ENCODE measurements at places on chromosomes 5 and 9. TPM values are rescaled to one million over a fixed set of nuclear protein-coding genes. Genes with fewer than 3 reads are reported as not detected.

SLC6A3 gene
- total RNA-seq: 0.04 TPM

KCNN2 gene
- 19.6 TPM for total RNA-seq

ZNF367 gene
- 4.4 TPM for total RNA-seq

BAAT gene
- 0.07 TPM for total RNA-seq

SLC27A6 gene
- total RNA-seq: 28.4 TPM

PDE8B gene
- 4.8 TPM for total RNA-seq

SPINK9 gene
- not detected for total RNA-seq

ASPN gene
- total RNA-seq: 0.86 TPM

GPX3 gene
- 2.4 TPM for total RNA-seq

SPATA31C1 gene
- total RNA-seq: 0.29 TPM

C1QTNF3 gene
- total RNA-seq: 9.8 TPM

HTR4 gene
- 0.27 TPM for total RNA-seq

DNA sequence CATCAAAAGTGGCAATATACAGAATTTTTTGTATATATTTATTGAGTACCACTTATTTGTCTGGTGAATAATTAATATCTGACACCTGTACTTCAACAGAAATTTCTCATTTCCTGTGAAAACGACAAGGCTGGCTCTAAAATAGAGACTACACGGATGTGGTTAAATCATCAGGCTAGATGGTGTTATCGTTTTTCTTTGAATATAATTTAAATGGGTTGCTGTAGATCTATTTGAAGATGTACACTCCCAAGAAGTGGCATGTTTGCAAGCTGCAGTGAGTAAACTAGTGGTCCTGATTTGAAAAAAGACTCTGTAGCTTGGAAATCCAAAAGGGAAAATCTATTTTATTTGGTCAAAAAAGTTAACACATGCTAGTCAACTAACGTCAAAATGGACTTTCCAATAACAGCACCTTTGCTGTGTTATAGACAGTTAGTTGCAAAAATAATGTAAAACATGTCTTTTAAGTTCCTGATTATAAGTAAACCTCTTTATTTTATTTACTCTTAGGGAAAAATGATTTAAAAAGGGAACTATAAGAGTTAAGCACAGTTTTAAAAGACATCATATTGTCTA is 13.8 kb downstream of the ST8SIA4 start:
- no peak for DNase-seq

DNA sequence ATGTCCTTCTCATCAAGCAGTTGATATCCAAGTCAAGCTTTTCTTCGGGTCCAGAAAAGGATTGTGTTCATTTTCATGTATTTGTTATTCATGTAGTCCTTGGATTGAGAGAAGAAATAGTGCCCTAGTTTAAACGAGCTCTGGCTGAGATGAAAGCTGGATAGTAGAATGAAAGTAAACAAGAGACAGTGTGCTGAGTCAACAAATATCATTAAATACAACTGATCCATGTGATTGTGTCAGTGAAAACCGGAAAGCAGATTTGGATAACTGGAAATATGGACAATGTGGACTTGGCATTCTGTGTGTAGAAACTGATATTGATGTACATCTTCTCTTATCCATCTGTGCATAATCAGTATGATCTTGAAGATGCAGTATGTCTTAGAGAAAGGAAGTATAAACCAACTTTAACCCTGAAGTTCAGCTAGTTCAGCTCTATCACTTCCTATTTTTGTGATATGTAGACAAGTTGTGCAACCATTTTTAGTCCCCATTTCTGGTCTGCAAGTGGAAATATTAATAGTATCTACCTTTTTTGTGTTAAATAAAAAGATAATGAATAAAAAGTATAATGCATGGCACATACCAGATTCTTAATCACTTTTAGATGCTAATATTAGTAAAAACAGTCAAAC is 4.4 kb downstream of the MUSK start:
- no peak for DNase-seq

DNA sequence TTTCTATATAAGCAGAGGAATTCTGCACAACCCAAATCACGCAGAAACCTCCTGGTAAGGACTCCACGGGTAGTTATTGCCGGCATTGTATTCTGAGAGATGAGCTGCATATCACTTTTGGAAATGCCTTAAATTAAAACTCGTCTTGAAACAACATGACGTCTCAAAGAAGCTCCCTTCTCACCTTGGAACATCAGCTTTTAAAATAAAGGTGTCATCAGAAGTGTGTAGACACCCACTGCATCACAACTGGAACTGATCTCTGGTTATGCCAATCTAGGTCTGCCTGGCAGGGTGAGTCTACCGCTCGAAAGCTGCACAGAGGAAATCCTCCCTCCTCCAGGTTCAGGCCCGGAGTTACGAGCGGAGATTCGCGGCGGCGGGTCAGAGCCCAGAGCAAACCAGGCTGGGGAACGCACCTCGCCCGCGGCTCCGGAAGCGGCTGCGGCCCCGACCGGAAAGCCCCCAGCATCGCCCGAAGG is 974 bp upstream of the SLC12A2 start:
- DNase-seq: no peak

DNA sequence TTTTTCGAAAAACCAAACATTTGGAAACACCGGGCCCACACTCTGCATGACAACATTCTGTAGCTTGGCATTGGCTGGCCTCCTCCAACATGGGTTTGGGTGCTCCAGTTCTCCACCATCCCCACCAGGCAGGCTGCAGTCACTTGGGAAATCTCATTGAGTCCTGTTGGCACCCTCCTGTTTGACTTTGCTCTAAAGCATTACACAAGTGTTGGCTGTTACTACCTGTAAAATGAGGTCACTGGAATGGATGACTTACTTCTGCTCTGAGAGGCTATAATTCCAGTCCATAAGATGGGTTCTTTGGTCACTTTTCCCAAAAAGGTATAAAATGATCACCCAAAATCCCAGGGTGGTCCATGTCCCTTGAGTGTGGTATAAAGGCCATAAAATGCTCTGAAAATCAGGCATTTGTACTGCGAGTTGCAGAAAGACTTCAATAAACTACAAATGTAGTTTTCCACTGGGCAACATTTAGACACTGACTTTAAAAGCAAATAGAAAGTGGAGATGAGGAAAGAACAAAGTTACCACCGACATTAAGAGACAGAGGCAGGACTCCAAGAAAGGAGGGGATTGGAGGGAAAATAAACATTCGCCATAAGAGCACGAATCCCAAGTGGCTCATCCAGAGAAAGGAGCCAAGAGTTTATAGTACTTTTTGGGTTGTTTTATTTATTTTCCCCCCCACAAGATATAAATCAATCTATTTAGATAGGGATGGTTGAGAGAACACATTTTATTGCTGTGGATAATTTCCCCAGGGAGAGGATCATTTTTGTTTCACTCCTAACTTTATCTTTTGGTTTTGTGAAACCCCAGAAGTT is 295.1 kb downstream of the TLE1 start:
- no peak for DNase-seq

GRCh38 chr5:106412606-106413005 is 1258.1 kb downstream of the EFNA5 start:
- DNase-seq: no peak

GRCh38 chr5:54900984-54901725 is 84.2 kb downstream of the ESM1 start:
- no peak for DNase-seq

- DNase-seq: no peak
Measured at GRCh38 chr5:150079909-150080461, 6.4 kb downstream of the CSF1R start.

- no peak for DNase-seq
Measured at GRCh38 chr9:68860419-68860818, 153.5 kb downstream of the PRKACG start.

DNA sequence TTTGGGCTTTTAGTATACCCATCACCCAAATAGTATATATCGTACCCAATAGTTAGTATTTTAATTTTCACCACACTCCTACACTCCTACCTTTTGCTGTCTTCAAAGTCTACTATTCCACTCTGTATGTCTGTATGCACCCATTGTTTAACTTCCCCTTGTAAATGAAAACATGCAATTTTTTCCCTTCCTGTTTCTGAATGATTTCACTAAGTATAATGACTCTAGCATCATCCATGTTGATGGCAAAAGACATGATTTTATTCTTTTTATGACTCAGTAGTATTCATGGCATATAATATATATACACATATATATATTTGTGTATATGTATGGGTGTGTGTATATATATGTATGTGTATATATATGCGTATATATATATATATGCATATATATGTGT is 63.1 kb upstream of the FAM174A start:
- DNase-seq: no peak

GRCh38 chr5:144017119-144017518 is 153.3 kb downstream of the YIPF5 start:
- DNase-seq: no peak

- no peak for DNase-seq
Measured at GRCh38 chr5:143026380-143026779, 256.2 kb downstream of the ARHGAP26 start.

DNA sequence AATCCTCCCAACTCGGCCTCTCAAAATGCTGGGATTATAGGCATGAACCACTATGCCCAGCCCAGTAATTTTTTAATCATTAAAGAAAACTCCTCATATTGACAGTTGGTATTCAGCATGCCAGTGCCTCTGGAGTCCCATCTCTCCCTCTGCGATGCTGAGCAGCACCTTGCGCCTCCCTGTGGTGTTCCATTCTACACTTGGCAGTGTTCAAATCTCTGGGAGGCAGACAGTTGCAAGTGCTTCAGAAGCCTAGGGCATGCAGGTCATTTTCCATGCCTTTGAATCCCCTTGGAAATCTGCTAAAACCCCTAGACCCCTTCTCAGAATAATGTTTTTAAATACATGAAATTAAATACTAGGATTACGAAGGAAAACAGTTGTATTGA is 41.3 kb downstream of the GARNL3 start:
- DNase-seq: no peak

DNA sequence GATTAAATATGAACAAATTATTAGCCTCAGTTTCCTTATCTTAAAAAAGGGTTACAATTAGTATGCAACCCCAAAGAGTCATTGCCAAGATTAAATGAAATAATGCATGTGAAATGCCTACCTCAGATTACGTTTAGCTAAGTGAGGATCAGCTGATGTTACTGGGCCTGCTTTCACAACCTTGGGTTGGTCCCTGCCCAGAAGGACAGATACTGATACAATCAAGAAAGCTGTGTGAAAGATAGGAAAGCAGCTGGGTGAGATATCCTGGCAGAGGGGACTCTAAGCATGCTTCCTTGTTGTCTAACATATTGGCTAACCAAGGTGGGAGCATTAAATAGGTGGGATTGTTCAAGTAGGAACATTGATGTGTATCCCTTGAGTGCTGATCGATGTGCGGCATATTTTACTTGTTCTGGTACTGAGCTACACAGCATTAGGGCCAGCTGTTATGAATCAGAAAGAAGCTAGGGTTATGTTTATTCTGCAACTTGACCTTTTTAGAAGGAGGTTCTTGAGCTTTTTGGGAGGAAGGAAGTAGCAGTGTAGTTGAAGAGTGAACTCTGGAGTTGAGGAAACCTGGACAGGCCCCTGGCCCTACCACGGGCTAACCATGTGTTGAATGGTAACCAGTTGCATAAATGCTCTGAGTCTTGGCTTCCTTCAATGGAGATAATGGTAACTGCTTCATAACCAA is 28.9 kb downstream of the SNX24 start:
- DNase-seq: no peak

DNA sequence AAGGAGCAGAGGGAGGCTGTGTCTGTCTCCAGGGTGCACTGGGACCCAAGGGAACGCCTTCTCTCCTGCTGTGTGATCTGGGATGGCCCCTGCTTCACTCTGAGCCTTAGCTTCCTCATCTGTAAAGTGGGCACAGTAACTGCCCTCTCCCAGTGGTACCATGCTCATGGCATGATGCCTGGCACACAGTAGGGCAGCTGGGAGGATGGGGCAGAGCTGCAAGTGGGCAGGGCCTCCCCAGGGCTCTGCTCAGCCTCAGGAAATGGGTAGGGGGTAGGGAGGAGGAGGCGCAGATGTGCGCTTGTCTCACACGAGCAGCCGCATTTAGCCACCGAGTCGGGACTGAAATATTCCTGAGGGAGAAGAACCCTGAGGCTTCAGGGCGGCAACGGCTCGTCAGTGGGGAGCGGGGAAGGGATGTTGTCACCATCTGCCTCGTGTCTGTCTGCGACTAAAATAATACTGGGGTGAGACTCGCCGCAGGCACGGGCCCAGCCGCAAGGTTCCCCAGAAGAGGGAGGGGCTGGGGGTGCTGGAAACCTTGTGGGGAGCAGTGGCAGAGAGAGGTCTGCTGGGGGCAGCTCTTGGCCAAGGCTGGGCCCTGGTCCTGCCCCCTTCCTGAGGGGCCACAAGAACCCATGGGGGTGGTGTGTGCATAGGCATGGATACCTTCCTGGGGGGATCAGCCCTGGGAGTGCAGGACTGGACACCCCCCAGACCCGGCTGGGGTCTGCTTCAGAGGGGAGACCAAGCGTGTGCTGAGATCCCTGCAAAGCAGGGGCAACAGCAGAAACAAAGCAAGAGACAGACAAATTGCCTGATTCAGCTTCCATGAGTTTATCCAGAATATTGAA is 55.2 kb upstream of the PSD2 start:
- DNase-seq: no peak

GRCh38 chr9:84387821-84388220 is 47.3 kb upstream of the SLC28A3 start:
- DNase-seq: no peak

- no peak for DNase-seq
Measured at GRCh38 chr5:138909734-138910133, 34.6 kb upstream of the LRRTM2 start.

DNA sequence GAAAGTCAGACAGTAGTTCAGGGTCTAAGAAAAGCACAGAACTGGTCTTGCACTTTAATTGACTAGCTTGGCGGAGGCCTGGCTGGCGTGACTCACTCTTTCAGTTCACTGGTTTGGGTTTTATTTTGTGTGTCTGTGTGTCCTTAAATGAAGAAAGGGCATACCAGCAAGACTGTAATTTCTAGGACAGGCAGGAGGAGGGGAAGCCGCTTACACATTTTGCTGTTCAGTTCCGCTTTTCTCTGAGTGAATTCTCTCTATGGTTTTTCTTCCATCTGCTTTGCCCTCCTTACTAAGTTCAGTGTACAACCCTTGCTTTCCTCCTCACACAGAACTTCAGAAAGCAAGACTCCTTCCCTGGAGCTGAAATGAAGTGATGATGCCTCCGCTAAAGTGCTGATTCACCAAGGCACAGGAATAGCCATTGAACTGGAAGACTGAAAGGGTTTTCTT is 150.8 kb downstream of the MEF2C start:
- DNase-seq: no peak

GRCh38 chr5:88718736-88719135 is 164.2 kb downstream of the MEF2C start:
- no peak for DNase-seq

All from mesothelial cell of epicardium (in vitro differentiated cells).